ENCODE measurements at places on chromosomes 6 and 20.

GRCh38 chr6:111614833-111615582 is 9.3 kb upstream of the TRAF3IP2 start:
- no peak for DNase-seq

DNA sequence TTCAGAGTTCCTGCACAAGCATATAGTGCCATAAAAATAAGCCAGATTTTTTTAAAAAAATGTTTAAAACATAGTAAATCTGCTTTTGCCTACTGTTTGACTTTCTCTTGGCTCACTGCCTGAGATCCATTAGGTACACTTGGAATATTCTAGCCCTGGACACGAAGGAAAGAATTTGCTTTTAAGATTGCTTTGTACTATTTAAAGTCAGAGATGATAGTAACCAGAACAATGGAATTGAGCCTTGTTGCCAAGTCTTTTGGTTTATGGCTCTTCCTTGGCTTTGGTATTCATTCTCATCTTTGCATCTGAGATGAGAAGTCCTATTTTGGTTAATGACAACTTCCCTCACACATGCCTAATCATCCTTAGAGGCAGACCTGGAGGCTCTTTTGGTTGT is 32.4 kb downstream of the CNR1 start:
- DNase-seq = no peak

DNA sequence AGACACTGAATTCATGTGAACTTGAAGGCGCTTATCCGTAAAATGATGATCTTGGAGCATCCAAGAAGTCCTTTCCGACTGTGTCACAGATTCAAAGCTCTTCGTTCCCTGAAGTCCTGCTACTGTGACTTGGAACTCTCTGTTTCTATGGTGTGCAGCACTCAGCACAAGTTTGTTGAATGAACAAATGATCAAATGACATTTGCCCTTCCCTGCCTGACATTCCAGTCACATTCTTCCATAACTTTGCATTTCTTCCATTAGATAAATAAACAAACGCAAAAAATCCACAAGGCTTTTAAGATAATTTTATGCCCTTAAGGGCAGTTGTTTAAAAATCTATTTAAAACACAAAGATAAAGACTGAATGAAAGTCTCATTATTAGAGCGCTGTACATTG is 39.9 kb downstream of the SGK1 start:
- DNase-seq = no peak

DNA sequence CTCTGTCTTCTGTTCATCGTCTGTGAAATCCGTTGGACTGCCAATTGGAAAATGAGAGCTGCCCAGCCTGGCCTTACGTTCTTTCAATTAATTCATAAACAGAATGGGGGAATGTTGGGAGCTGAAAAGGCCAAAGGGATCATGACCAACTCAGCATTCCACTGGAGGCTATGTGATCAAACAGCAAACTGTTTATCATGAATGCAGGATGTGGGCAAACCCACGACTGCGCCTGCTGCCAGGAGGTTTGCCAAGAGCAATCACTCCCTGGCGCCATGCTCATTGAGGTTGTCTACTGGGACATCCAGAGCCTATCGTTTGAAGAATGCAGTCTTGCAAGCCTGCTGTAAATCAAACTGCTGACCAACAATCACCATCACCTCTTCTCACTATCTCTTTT is 9.3 kb upstream of the FKBP1A start:
- peak; percentile 76 for DNase-seq

DNA sequence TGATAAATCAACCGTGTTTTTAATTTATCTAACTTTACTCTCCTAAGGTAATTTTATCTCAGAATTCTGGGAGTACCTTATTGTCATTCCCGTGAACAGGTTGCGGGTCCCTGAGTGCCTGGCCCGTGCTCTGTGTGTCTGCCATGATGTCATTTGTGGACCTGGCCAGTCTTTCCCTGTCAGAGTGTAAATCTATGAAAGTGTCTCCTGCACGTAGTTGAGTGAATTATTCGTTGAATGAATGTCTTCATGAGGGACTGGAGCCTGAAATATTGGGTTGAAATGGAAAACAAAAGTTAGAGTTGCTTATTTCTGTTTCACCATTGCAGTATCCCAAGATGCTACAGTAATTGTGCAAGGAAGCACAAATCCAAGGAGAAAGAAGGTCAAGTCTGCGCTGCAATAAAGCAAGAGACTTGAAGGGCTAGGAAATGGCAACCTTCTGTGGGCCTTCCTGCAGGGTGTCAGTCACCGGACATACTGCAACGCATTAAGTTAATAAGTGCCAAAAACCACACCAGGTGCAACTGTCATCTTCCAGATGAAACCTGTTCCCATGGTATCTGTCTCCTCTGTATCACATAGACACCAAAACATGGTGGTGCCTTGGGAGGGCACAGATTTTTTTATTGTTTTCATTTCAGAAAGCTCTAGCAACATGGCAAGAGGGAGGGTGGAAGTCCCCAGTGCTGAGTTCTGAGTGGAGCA is 135.5 kb downstream of the ZDHHC14 start:
- DNase-seq = no peak

DNA sequence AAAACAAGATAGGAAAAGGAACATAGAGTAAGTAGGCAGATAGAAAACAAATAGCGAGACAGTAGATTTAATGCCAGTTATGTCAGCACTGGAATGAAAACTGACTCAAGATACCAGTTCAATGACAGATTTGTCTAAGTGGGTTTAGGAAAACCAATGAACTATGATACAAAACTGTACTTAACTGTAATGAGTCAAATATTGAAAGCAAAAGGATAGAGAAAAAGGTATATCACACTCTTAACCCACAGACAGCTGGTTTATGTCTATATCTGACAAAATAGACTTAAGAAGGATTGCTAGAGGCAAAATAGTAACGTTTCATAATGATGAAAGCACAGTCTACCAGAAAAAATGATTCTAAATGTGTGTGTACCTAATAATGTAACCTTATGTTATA is 38.2 kb downstream of the ATRN start:
- DNase-seq = no peak

DNA sequence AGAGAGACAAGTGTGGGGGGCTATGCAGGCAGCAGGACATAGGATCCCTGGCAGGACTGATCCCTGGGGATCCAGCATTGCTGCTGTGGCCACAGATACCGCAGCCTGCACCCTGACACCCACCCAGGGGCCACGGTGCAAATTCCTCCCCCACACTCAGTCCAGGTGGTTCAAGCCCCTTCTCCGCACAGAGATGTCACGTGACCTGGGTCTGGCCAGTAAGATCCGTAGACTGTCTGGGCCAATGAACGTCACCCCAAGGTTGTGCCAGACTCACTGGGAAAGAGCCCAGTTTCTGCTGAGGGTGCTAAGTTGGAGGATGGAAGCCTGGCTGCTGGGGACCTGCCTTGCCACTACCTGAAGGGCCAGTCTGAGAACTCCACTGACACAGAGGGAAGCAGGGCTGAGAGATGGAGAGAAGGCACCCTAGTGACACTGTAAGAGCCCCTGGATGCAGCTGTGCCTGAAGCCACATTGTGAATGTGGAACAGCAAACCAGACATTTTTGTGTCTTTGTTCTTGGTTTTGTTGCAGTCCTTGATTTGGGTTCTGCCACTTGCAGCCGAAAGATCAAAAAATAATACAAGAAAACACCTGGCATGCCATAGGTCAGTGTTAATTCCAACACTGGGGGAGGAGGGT is 228.6 kb downstream of the PREX1 start:
- no peak for DNase-seq

Data from fibroblast of mammary gland (primary cell).